Upper lobe of right lung (tissue), 1 donor: ENCODE measurements at places on chromosomes 5 and 9. TPM values are rescaled to one million over a fixed set of nuclear protein-coding genes. Genes with fewer than 3 reads are reported as not detected.
A peak's percentile ranks its signal among the peaks of the same experiment; 100 is the strongest.

- DNase-seq = no peak
Measured at GRCh38 chr9:71975833-71976232, 64.4 kb downstream of the C9orf85 start.

DNA sequence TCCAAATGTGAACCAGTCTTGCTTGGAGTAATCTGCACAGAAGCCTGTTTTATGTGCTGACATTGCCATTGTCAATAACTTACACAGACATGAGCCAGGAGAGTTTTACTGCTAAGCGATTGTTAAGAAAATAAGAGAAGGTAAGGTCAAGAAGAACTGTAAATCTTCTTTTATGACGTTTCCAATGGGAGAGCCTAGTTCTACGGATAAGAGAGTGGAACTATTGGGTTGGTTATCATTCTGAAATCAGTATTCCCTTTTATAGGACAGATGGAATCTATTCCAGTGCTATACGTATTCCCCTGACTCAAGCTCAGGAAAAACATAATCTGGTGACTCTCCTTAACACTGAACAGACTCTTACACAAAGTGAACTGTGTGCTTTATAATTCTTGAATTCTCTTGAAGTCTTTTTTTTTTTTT is 137.9 kb upstream of the OTULINL start:
- DNase-seq = no peak

GRCh38 chr5:36363101-36363500 is 61.4 kb upstream of the RANBP3L start:
- no peak for DNase-seq

The ARHGEF28 gene
- 22.3 TPM for total RNA-seq

DNA sequence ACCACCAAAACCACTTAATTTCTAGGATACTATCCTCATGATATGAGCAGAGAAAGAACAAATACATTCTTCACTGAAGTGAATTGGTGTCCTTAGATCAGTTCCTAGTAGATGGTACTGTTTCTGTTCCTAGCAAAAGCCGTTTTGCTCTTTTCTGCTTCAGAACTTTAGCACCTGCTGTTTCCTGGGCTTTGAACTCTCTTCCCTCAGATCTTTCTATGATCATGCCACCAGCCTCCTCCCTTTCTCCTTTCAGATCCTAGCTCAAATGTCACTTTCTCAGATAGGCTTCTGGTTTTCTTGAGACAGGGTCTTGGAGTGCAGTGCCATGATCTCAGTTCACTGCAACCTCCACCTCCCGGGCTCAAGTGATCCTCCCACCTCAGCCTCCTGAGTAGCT is 118.0 kb downstream of the EGFLAM start:
- DNase-seq = no peak

DNA sequence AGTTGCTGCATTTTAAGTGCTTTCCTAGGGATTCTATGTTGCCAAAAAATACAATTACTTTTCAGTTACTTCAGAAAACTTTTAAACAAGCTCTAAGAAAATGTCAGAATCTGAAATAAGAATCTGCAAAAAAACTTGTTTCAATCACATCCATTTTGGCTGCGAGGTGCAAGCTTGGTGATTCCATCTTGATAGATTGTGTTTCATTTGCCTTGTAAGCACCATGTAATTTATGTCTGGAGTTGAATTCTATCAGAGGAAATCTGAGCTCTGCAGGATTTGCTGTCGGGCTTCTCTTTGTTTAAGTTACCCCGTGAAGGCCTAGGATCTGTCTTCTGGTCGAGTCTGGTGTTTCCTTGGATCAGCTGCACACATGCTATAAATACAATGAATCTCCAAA is 40.4 kb upstream of the MAN2A1 start:
- DNase-seq = no peak

GRCh38 chr5:166058660-166059059 is 2232.8 kb upstream of the WWC1 start:
- no peak for DNase-seq

GRCh38 chr5:158601118-158601517 is 498.6 kb downstream of the EBF1 start:
- DNase-seq = no peak

GRCh38 chr5:176741561-176742211 is 68.7 kb upstream of the UNC5A start:
- DNase-seq = peak; percentile 54

The CCL28 gene
- total RNA-seq = 7.7 TPM

The MSMP gene
- not detected for total RNA-seq

DNA sequence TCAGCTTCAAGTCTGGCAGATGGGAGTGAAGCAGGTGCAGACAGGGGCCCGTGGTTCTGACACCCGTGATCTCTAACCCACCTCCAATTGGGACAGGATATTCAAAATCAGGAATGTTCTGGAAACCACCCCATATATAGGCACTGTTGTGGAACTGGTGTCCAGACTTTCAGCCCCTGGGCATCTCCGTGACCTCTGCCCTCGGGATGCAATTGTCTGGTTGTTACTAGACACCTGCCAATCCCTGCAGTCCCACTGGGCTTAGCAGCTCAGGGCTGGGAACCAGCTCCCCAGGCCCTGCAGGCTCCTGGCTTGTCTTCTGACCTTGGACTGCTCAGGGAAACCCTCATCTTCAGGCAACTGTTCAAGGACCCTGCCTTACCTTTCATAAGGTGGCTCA is 38.8 kb downstream of the NTNG2 start:
- no peak for DNase-seq

GRCh38 chr9:20775683-20776082 is 91.6 kb downstream of the FOCAD start:
- DNase-seq = no peak

- DNase-seq = no peak
Measured at GRCh38 chr9:79111653-79112052, 460.1 kb upstream of the TLE4 start.

The CDK5RAP2 gene
- 54.2 TPM for total RNA-seq

GRCh38 chr5:153496835-153497234 is 6.4 kb downstream of the GRIA1 start:
- DNase-seq = no peak

The RAD50 gene
- 32.8 TPM for total RNA-seq

DNA sequence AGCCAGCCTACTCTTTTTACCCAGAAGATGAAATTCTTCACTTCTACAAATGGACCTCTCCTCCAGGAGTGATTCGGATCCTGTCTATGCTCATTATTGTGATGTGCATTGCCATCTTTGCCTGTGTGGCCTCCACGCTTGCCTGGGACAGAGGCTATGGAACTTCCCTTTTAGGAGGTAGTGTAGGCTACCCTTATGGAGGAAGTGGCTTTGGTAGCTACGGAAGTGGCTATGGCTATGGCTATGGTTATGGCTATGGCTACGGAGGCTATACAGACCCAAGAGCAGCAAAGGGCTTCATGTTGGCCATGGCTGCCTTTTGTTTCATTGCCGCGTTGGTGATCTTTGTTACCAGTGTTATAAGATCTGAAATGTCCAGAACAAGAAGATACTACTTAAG is 16.6 kb downstream of the OCLN start:
- DNase-seq = no peak

The TIMD4 gene
- not detected for total RNA-seq

DNA sequence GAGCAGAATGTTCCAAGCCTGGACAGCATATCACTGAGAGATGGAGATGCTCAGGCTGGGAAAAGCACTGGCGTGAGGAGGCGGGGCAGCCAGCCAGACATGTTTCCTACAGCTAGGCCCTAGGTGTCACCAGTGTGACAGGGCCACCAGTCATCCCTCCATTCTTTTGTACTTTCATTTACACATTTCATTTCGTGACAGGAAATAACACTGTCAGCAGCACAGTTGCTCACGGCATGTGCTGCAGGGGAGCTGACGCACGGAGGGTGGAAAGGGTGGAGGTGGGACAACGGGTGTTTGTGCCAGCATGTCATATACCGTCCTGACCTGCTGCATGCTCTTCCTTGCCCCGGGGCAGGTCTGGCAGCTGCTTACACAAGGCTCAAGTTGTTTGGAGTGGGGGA is 14.8 kb upstream of the CEMIP2 start:
- DNase-seq = peak; percentile 69

The PSD2 gene
- total RNA-seq = not detected

DNA sequence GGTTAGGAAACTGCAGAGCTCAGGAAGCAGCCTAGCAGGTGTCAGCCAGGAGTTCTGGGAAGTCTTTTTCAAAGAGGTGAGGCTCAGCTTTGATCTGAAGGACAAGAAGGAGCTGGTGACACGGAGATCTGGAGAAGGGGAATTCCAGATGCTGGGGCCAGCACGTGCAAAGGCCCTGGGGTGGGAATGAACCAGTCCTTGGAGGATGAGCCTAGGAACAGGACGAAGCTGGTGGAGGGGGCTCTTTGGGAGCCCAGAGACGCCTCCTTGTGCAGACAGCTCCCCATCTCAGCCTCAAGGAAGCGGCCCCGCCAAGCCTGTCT is 15.2 kb upstream of the RNU6ATAC start:
- DNase-seq = no peak

- no peak for DNase-seq
Measured at GRCh38 chr5:127307868-127308267, 17.3 kb downstream of the MEGF10 start.
